ENCODE measurements at places on chromosomes 3 and 15. TPM values are rescaled to one million over a fixed set of nuclear protein-coding genes. Genes with fewer than 3 reads are reported as not detected.
A peak's percentile ranks its signal among the peaks of the same experiment; 100 is the strongest.

The GRK7 gene
- not detected for polyA plus RNA-seq

The ITIH1 gene
- polyA plus RNA-seq = 0.60 TPM

The CD80 gene
- 0.07 TPM for polyA plus RNA-seq

The PPM1L gene
- 5.5 TPM for polyA plus RNA-seq

The KLHL6 gene
- polyA plus RNA-seq = 1.2 TPM

The KLF15 gene
- 3.6 TPM for polyA plus RNA-seq

The SHC4 gene
- polyA plus RNA-seq = 1.4 TPM

The STRIT1 gene
- polyA plus RNA-seq = not detected

The CAMP gene
- 0.17 TPM for polyA plus RNA-seq

The PTPN9 gene
- 5.9 TPM for polyA plus RNA-seq

DNA sequence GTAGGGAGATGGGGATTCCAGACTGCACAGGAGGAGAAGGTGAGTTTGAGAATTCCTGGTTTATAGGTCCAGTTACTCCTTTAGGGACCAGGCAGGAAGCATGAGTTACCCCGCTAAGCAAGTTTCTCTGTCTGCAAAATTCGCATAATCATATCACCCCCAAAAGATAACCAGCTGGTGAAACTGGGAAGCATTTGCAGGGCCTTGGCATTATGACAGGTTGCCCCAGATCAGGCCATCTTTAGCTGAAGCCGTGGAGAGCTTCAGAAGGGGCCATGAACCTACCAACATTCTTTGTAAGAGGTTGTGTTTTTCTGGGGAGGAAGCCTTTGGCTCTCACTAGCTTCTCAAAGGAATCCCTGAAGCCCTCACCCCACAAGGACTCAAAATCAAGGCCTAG is 29.4 kb downstream of the ATP2B2 start:
- H3K4me1 ChIP-seq = no peaks in the 10 kb centered on the region
- DNase-seq = no peak
- no peak overlapping the region for H3K27ac ChIP-seq
- no peaks in the 10 kb centered on the region for H3K36me3 ChIP-seq
- H3K27me3 ChIP-seq = no peaks in the 10 kb centered on the region

DNA sequence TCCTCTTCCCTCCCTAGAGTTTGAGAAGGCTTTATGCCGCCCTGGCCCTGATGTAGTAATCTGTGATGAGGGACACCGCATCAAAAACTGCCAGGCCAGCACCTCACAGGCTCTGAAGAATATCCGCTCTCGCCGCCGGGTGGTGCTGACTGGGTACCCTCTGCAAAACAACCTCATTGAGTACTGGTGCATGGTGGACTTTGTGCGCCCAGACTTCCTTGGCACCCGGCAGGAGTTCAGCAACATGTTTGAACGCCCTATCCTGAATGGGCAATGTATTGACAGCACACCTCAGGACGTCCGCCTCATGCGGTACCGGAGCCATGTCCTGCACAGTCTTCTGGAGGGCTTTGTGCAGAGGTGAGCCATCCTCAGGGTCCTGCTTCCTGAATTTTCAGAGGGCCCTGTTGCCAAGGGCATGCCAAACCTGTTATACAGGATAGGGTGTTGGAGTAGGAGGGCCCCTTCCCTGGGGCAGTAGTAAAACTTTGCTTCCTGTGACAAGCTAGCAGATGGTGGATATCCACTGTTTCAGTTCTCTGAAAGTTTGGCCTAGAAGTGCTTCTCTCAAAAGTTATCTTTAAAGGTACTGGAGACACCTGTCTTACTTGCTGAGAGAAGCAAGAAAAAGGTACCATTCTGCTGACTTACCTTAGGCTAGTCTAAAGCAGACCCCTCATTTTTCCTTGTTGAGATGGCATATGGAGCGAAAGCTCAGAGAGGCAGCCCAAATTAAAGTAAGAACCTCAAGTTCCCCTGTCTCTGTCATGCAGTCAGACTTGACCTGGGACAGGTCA is 33.7 kb upstream of the TEX264 start:
- H3K36me3 ChIP-seq = peaks cover 71% of the 10 kb centered on the region
- H3K4me1 ChIP-seq = no peaks in the 10 kb centered on the region
- DNase-seq = no peak
- H3K27me3 ChIP-seq = no peaks in the 10 kb centered on the region
- no peak overlapping the region for H3K4me3 ChIP-seq
- no peak overlapping the region for H3K27ac ChIP-seq

DNA sequence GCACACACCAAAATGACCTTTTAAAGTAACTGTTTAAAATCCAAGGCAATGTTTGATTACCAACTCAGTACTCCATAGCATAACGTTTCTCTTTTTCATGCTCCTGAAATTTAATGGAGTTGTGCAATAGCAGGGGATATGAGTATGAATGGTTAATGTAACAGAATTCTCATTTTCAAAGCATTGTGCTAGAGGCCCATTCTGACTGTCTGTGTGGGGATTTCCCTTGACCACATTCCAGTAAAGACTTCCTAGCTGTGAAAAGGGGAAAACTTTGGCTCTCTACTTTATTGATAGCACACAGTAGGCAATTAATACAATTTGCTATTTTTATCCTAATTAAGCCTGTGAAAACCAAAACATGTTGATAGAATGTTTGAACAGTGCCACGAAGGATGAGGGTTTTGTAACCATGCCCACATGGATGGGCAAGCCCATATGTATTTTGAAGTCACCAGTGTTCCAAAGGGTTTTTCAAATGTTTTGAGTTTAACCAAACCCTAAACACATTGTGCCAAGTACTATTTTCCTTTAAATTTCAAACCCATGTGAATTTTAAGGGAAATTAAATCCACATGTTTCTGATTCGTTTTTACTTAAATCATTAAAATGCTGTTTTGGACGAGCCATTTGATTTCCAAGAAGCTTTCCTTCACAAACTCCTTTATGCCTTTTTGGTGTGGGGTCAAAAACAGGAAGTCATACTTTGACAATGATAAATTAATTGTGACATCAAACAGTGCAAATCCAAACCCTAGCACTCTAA is 261.2 kb downstream of the SHOX2 start:
- no peak for DNase-seq
- no peak overlapping the region for H3K4me3 ChIP-seq
- H3K4me1 ChIP-seq = no peaks in the 10 kb centered on the region
- H3K27ac ChIP-seq = no peak overlapping the region
- H3K27me3 ChIP-seq = no peaks in the 10 kb centered on the region

DNA sequence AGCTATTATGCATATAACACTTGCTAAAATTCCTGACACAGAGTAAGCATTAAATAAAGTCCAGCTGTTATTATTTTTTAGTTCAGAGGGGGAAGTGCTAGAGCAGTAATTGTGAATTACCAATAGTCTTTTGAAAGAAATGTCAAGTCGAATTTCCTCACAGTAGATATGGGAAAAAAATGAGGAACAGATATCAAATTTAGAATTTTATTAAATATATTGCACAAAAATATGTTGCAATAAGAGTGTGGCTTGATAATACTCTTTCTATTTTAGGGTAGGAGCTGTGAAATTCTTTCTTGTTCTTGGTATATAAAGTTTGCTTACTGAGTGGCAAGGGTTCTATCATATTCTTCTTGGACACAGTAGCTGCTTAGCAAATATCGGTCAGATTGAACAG is 181.3 kb downstream of the NFKBIZ start:
- no peak for DNase-seq
- no peaks in the 10 kb centered on the region for H3K4me1 ChIP-seq
- H3K27me3 ChIP-seq = no peaks in the 10 kb centered on the region
- H3K4me3 ChIP-seq = no peak overlapping the region

DNA sequence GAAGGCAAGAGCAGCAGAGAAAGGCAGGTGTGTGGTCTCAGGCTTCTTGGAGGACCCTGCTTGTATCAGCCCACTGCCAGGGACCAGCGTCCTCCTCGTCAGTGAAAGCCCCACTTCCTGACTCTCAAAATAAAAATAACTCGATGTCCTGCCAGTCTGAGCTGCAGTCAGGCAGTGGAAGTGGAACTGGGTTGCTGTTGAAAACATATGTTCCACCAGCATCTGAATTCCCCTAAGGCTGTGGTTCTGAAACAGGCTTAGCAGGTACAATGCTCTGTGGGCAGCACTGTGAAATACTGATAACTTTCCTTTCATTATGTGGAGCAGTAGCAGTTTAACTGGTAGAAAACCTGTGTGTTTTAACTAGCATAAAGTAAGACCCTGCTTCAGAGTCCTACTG is 121.6 kb upstream of the EIF1B start:
- no peaks in the 10 kb centered on the region for H3K4me1 ChIP-seq
- no peak overlapping the region for H3K4me3 ChIP-seq
- H3K36me3 ChIP-seq = no peaks in the 10 kb centered on the region
- no peak overlapping the region for H3K27ac ChIP-seq
- no peak for DNase-seq
- no peaks in the 10 kb centered on the region for H3K27me3 ChIP-seq

DNA sequence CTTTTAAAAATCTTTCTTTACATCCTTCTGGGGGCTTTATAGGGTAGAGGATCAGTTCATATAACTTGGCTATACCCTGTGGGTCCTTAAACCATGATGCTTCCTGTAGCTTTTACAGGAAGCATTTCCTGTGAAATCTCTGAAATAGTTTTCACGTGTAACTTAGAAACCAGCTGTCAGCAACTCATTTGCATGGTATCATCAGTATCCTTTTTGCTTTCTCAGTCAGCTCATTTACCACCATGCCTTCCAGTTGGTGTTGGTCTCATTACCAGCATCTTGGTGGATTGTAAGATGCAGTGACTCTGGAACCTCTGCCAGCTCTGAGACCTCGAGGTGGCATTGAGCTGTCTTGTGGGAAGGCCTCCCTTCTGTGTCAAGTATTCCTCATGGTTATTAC is 96.7 kb upstream of the MYZAP start:
- H3K27ac ChIP-seq = peak overlapping the region; percentile 12
- no peak for DNase-seq
- no peaks in the 10 kb centered on the region for H3K36me3 ChIP-seq
- peaks cover 13% of the 10 kb centered on the region for H3K4me1 ChIP-seq
- no peak overlapping the region for H3K4me3 ChIP-seq
- no peaks in the 10 kb centered on the region for H3K27me3 ChIP-seq

DNA sequence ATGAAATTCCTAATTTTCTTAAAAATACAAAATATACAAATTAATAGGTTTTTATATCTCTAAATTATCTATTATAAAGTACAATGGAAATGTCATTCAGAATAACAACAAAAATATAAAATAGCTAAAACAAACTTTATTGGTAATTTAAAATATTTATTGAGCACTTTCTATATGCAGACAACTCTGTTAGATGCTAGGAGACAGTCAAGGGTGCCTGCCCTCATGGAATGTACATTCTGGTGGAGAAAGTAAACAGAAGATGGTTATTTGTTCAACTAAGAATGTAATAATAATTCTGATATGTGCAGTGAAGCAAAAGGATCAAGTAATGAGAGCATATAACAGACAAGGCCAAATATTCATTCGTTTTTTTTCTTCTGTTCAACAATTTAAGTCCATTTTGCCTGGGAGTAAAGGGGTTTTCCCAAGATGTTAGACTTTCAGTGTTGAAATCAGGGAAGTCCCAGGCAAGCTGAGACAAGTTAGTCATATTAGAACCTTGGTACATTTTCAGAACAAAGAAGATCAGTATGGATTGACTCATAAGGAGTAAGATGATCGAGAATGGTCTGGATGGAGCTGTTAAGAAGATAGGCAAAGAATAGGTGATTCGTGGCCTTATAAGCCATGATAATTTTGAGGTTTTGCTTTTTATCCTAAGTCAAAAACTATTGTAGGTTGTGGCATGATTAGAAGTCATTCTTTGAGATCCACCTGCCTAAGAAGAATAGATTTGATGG is 150.2 kb upstream of the MLF1 start:
- DNase-seq = no peak
- H3K4me1 ChIP-seq = no peaks in the 10 kb centered on the region
- H3K4me3 ChIP-seq = no peak overlapping the region
- H3K27me3 ChIP-seq = no peaks in the 10 kb centered on the region
- no peaks in the 10 kb centered on the region for H3K36me3 ChIP-seq

DNA sequence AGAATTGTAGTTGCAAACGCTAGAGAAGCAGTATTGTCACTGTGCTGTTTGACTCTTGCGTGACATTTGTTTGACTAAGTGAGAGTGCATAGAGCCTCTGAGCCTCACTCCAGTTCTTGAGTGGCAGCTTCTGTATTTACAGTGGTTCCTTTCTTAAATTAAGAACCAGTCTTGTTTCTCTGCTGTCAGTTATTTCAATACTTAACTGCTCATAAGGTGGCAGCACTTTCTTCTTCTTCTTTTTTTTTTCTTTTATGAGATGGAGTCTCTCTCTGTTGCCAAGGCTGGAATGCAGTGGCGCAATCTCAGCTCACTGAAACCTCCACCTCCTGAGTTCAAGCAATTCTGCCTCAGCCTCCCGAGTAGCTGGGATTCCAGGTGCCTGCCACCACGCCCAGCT is 372.1 kb downstream of the LPP start:
- no peaks in the 10 kb centered on the region for H3K27me3 ChIP-seq
- DNase-seq = peak; percentile 27
- peaks cover 8% of the 10 kb centered on the region for H3K4me1 ChIP-seq
- no peaks in the 10 kb centered on the region for H3K36me3 ChIP-seq
- no peak overlapping the region for H3K4me3 ChIP-seq
- H3K27ac ChIP-seq = no peak overlapping the region

- H3K36me3 ChIP-seq = no peaks in the 10 kb centered on the region
- H3K4me1 ChIP-seq = peaks cover 15% of the 10 kb centered on the region
- no peak within 1 kb of the TSS for H3K27ac ChIP-seq
- peak; percentile 88 for DNase-seq
- H3K4me3 ChIP-seq = no peak within 1 kb of the TSS
Observed at GRCh38 chr15:89776274-89777072, at the start of gene MESP2. Gene MESP2 (plus strand): TSS chr15:89776332. CDS start chr15:89776358, 26 bp downstream.

GRCh38 chr3:195999896-196000295 is 82.0 kb downstream of the TFRC start:
- DNase-seq = no peak
- H3K4me1 ChIP-seq = no peaks in the 10 kb centered on the region
- H3K27ac ChIP-seq = no peak overlapping the region
- H3K36me3 ChIP-seq = no peaks in the 10 kb centered on the region

- DNase-seq = no peak
- H3K4me3 ChIP-seq = no peak overlapping the region
- no peaks in the 10 kb centered on the region for H3K4me1 ChIP-seq
- no peak overlapping the region for H3K27ac ChIP-seq
- peaks cover 6% of the 10 kb centered on the region for H3K27me3 ChIP-seq
Observed at GRCh38 chr3:194745422-194746184, 59.9 kb downstream of the FAM43A start.

- no peak for DNase-seq
- H3K27ac ChIP-seq = no peak overlapping the region
- no peaks in the 10 kb centered on the region for H3K4me1 ChIP-seq
- H3K27me3 ChIP-seq = no peaks in the 10 kb centered on the region
- no peak overlapping the region for H3K4me3 ChIP-seq
Observed at GRCh38 chr3:45486136-45486535, 97.8 kb downstream of the LARS2 start.

DNA sequence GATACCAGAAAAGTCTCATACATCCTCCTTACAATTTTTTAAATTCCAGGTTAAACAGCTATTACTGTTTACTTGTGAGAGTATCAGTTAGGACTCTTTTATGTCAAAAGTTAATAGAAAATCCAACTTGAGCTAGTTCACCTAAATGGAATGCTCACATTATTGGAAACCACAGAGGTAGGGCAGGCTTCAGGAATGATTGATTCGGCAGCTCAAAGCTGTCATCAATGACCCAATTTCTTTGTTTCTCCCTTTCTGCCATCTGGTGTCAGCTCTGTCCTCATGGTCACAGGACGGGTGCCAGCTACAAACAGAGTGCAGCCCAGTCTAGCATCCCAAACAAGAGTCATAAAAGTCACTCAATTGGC is 32.2 kb downstream of the CFAP20DC start:
- H3K27me3 ChIP-seq = no peaks in the 10 kb centered on the region
- no peaks in the 10 kb centered on the region for H3K36me3 ChIP-seq
- no peak overlapping the region for H3K27ac ChIP-seq
- H3K4me1 ChIP-seq = no peaks in the 10 kb centered on the region

- no peak overlapping the region for H3K27ac ChIP-seq
- no peaks in the 10 kb centered on the region for H3K27me3 ChIP-seq
- no peaks in the 10 kb centered on the region for H3K4me1 ChIP-seq
- no peaks in the 10 kb centered on the region for H3K36me3 ChIP-seq
- peak overlapping the region; percentile 17 for H3K4me3 ChIP-seq
- DNase-seq = no peak
Observed at GRCh38 chr3:64520334-64520733, 167.5 kb downstream of the ADAMTS9 start.
